RPMI7951 (cell line): ENCODE measurements at places on chromosomes 4 and X. TPM values are rescaled to one million over a fixed set of nuclear protein-coding genes. Genes with fewer than 3 reads are reported as not detected.

GRCh38 chr4:143641361-143641760 is 59.1 kb downstream of the FREM3 start:
- no peak for DNase-seq

DNA sequence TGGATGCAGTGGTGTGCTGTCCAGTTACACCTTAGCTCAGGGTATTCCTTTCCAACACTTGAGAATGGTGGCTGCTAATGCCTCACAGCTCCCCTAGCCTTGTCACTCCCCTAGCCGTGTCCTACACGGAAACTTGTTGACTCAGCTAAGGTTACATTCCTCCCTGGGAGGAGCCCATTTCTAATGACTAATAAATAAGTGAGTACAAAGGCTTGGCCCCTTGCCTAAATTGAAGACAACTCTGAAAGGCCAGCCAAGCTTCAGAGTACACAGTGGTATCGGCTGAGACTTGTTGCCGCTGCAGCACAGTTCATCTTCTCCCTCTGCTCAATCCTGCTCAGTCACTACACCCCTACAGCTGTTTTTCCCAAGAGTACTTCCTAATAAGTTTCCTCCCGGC is 21.2 kb upstream of the SLC25A31 start:
- DNase-seq, result peak; percentile 15

DNA sequence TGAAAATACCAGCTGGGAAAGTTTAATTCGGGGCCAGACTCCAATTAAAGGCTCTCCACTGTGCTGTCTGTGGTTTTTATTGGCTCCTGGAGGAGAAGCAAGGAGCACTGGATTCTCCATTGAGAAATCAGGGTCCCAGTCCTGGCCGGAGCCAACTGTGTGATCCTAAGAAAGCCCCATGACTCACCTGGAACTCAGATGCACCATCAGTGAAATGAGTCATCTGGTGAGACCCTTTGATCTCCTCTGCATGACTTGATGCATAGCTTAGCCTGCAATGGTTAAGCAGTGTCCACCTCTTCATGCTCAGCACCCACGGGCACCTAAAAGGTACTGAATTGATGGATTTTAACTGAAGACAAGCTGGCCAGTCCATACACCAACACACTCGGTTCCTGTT is 119.2 kb upstream of the VCX3B start:
- DNase-seq, result no peak

- DNase-seq, result peak; percentile 29
Observed at GRCh38 chr4:184787766-184788503, 37.8 kb downstream of the ACSL1 start.

GRCh38 chrX:85544609-85545008 is 165.1 kb upstream of the POF1B start:
- DNase-seq, result no peak

GRCh38 chr4:46765465-46765864 is 143.6 kb downstream of the COX7B2 start:
- no peak for DNase-seq

DNA sequence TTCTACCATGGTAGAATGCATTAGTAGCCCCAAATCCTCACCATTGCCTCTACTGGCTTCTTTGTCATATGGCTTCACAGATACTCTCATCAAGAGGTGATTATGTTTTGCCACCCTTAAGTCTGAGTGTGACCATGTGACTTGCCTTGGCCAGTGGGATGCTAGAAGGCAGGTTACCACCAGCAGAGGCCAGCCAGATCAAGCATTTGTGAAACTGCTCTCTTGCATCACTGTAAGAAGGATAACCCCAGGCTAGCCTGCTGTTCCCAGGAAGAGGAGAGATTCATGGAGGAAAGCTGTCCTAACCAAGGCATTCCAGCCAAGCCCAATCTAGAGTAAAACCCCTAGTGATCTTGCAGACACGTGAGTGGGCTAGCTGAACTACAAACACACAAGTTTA is 46.8 kb downstream of the USP46 start:
- peak; percentile 13 for DNase-seq

DNA sequence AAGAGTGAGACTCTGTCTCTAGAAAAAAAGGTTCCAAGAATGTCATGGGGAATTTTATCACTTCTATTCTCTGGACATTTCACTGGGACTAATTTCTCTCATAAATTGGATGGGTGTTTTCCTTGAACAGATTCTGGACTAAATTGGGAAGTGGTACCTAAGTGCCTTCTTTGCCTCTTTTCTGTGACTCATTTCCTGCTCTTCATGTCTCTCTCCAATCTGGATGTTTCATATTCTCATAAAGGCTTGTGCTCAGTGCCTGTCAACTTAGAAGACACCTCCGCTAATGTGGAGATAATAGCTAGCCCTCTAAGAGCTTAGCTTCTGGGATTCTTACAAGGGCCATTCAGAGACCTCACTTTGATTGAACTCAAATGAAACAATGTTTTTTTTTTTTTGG is 38.0 kb upstream of the IGFBP7 start:
- peak; percentile 51 for DNase-seq

GRCh38 chrX:10014462-10015354 is 47.5 kb downstream of the CLDN34 start:
- DNase-seq, result peak; percentile 92

DNA sequence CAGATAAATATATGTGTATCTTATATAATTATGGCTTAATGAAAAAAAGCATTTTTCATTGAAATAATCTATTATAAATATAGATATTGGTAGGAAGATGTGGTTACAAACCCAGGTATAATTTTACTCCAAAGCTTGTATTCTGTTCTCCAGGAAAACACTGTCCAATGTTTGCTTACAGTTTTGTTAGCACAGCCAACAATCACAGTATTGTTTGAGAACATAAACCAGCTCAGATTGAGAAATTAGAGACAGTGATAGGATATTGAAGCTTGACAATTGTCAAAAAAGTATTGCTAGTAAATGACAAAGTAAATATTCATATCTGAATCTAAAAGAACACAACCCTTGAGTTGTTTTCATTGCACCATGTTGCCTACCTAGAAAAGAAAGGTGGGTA is 228.8 kb downstream of the ADGRL3 start:
- no peak for DNase-seq

DNA sequence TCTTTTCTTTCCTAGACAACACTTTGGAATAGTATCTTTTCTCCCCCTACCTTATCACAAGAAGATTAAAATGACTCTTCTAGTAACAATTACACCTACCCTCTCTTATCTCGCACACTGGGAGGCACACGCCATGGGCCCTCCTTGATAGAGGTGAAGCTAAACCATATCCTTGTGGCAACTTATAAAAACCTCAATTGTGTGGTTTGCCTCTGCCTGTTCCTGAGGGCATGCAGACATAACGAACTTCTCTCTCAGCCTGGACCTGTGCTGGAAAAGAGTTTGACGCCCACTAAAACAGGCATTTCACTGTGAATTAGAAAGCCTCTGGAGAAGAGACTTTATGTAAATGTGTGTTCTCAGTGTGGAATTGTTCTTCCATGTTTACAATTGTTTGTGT is 141.2 kb downstream of the NDST3 start:
- peak; percentile 28 for DNase-seq

- DNase-seq, result peak; percentile 51
Observed at GRCh38 chrX:15242899-15243555, 26.9 kb downstream of the ASB9 start.

- DNase-seq, result no peak
Observed at GRCh38 chr4:11568511-11568910, 139.8 kb upstream of the HS3ST1 start.

GRCh38 chr4:52841682-52842456 is 20.2 kb upstream of the RASL11B start:
- peak; percentile 82 for DNase-seq

DNA sequence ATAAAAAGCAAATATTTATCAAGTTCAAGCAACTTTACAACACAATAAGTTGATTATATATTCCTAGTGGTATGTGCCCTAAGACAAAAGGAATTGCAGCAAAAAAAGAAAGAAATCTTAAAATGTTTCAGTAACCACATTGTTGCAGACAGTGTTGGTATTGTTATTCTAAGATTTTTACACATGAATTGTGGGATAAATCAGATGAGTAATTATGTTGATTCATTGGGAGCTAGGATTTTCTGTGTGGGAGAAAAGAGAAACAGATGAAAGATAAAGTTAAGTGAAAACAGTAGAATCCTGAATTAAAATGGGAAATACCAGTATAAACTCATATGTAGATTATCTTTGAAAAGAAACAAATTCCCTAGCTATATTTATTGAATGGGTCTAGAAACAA is 362.4 kb downstream of the PPP3CA start:
- peak; percentile 59 for DNase-seq

- DNase-seq, result peak; percentile 47
Observed at GRCh38 chr4:26081795-26082498, 167.9 kb downstream of the SMIM20 start.

CTAG2 gene
- 0.29 TPM in 1 of 2 replicates, not detected in the other for total RNA-seq

GPR119 gene
- not detected in 2 replicates for total RNA-seq

USO1 gene
- total RNA-seq, result 45.9 and 50.8 TPM in 2 replicates

TRPC5OS gene
- not detected in 2 replicates for total RNA-seq

ENPP6 gene
- not detected in 2 replicates for total RNA-seq

RHOXF2B gene
- 0.24 TPM in 1 of 2 replicates, not detected in the other for total RNA-seq

EVC2 gene
- 2.6 and 3.4 TPM in 2 replicates for total RNA-seq

PTPN13 gene
- 16.6 and 20.1 TPM in 2 replicates for total RNA-seq

GPR50 gene
- total RNA-seq, result not detected in 2 replicates
